ENCODE measurements at places on chromosomes 3 and 15.

DNA sequence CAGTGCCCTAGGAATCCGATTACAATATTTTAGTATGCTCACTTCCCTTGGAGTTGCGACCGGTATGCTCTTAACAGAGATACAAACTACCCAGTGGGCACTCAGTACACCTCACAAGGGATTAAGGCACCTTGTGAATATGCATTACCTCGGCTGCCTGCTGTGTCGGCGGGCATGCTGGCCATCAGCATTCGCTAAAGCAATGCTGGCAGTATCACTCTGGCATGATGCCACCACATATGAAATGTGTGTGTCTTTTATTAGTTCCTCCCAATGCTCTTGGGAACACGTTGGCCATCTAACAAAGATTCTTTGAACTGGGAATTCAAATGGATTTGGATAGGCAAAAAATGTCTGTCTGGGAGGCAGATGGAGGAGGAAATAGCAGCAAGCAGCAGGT is 67.4 kb upstream of the FOXB1 start:
- DNase-seq = no peak

DNA sequence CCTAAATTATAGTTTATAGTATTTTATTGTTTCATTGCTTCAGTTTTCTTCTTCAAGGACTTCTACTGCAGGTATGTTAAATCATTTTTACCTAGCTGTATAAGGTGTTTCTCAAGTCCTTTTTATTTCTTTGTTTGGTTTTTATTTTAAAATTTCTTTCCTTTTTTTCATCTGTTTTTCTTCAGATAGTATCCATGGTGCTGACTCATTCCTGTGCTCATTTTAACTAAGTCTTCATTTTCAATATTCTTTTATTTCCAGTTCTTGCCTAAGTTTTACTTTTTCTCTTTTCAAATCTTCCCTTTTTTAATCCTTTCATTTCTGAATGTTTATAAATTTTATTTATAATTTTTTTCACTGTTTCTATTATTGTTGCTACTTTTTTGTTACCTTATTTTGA is 42.3 kb upstream of the STIMATE start:
- no peak for DNase-seq

DNA sequence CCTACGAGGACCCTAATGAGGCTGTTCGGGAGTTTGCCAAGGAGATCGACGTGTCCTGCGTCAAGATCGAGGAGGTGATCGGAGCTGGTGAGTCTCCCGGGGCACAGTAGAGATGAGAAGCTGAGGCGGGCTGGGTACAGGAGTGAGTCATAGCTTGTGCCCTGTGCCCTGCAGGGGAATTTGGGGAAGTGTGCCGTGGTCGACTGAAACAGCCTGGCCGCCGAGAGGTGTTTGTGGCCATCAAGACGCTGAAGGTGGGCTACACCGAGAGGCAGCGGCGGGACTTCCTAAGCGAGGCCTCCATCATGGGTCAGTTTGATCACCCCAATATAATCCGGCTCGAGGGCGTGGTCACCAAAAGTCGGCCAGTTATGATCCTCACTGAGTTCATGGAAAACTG is 17.9 kb downstream of the EPHB3 start:
- no peak for DNase-seq

- DNase-seq = no peak
Measured at GRCh38 chr15:49742381-49742780, 121.5 kb downstream of the DTWD1 start.

DNA sequence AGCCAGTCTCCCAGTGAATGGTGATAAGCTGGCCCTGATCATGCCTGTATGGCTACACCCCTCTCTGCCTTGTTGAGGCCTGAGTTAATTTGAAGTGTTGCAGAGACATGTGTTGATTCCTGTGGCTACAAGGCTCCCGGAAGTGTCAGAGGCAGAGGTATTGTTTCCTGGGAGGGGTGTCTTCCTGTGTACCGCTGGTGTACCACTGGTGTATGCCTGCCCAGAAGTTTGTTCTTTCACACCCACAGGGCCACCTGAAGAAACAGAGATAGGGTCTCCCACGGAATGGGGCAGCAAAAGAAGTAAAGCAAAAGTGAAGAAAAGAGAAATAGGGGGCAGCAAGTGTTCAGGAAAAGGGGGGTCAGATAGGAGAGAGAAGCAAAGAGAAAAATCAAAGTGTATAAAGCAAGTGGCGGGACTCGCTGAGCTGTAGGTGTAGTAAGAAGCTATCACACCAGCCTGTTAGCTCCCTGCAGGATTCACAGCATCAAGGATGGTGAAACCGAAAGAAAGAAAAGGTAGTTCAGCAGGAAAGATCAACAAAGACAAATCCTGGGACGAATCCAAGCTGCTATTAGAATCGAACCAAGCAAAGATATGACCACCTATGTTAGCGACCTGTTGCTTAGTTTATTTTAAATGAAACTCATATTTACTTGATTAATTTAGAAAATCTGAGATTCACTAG is 36.6 kb upstream of the CD47 start:
- DNase-seq = peak; percentile 86

- DNase-seq = no peak
Measured at GRCh38 chr3:52323526-52324295, 7.6 kb downstream of the DNAH1 start.

DNA sequence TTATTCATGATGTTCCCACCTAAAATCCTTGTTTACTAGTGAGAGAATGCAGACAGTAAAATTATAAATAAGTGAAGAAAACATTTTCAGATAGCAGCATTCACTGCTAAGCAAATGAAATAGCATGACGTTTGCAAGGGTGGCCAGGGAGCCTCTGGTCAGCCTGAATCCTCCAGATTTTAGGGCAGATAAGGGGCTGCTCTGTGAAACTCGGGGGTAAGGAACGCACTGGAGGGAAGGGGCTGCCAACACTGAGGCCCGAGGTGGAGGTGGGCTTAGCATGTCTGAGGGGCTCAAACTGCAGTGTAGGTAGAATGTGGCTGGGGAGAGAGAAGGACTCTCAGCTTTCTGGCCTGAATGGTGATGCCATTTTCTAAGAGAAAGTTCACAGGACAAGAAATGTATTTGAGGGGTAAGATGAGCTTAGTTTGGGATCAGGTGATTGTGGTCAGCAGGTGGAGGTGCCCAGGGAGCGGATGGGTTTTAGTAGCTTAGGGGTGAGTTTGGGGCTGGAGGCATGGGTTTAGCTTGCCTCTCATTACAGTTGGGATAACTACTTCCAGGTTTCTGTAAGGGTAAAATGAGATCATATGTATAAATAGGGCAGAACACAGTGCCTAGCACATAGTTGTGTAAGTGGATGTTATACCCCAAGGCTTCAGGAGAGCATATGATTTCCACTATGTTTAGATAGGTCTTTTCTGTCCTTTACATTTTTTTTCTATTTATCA is 20.5 kb downstream of the GPR171 start:
- no peak for DNase-seq

- DNase-seq = no peak
Measured at GRCh38 chr3:54085936-54086335, 36.4 kb upstream of the CACNA2D3 start.

GRCh38 chr3:136070953-136071949 is 105.7 kb downstream of the PPP2R3A start:
- no peak for DNase-seq

DNA sequence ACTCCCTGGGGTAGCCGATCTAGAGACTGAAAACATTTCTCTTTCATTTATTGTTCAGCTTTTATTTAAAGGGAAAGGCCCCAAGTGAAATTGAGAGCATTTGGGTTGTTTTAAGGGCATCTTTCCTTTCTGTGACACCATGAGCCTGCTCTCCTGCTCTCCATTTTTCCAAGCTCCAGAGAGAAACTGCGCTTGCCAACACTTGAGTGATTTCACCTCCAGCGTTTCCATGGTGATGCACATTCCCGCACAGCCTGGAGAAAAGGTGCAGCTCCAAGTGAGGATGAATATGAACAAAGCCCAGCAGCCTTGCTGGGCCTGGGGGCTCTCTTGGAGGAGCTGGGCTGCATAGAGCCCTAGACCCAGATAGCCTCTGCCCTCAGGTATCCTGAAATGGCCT is 159.2 kb upstream of the PPP2R3A start:
- no peak for DNase-seq

DNA sequence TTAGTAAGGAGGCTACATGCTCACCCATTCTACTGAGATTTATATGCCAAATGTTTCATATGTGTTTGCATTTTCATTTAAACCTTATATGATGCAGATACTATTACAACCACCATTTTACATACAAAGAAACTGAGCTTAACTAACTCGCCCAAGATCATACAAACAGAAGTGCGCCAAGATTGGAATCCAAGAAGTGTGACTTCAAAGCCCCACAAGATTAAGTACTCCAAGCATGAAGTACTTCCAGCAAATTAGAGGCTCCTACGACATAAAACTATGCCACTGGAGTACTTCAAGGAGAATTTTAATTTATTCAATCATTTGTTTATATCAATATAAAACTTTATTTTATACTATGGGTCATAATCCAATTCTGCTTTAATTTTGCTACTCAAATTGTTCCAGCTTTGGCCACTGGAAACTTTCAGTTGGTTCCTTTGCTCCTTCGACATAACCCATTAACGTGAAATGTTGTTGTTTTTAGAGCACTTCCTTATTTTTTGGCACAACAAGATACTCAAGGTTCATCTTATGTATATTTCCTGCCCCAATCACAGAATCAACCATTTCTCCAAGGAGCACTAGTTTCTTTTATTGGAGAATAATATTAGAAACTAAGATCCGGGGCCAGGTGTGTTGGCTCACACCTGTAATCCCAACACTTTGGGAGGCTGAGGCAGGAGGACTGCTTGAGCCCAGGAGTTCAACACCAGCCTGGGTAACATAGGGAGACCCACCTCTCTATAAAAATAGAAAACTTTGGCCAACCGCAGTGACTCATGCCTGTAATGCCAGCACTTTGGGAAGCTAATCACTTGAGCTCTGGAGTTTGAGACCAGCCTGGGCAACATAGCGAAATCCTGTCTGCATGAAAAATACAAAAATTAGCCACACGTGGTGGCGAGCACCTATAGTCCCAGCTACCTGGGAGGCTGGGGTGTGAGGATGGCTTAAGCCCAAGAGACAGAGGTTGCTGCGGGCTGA is 10.4 kb downstream of the INO80 start:
- DNase-seq = no peak

DNA sequence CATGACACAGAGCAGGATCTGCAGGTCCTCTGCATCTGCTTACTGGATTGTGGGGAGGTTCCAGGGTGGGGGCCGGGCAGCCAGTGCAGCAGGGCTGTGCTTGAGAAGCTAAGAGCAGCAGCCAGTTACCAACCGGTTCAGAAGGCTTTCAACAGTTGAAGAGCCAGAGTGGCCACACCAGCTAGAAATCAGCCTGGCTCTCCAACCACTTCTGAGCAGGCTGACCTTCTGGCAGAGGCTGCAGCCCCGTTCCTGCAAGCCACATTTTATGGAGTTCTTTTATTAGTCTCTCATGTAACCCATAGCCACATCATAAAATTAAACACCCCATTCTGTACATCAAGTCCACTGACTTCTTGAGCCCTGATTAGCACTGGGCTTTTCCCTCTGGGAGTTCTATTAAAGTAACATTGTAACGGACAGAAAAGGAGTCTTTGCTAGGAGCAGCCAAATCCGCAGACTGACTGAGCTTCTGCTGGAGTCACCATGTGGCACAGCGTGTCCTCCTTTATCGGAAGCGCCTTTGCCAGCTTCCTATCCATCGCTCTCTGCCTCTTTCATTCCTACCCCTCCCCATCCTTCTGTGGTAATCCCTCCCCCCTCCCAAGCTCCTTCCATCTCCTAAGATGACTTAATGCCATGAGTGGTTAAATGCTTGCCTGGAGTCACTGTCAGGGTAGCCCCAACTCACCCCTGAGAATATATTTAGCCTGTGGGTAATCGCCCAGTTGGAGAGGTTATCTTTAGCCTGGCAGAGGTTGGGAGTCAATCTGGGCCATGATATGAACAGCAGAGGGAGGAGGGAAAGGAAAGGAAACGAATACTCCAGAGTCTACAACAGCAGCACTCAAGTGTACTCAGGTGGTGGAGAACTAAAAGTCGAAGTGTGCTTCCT is 138.5 kb upstream of the HES1 start:
- DNase-seq = no peak

- DNase-seq = no peak
Measured at GRCh38 chr15:87115795-87116194, 1036.1 kb downstream of the AGBL1 start.

DNA sequence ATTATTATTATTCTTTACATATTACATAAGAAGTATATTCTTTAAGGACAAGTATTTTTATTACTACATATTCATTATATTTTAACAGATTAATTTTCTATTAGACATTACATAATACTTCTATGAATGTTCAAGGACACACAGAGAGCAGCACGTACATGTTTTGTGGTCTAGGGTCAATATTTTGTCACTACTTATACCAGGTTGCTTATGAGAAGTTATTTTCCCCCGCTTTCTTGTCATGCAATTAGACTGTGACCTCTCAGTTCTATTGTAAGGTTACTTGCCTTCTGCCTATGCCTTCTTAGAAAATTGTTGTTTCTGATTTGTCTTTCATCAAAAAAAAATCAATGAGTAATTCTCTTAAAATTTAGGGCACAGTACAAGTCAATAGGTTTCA is 21.5 kb downstream of the BCHE start:
- DNase-seq = no peak

- no peak for DNase-seq
Measured at GRCh38 chr3:194750491-194750828, 64.8 kb downstream of the FAM43A start.

DNA sequence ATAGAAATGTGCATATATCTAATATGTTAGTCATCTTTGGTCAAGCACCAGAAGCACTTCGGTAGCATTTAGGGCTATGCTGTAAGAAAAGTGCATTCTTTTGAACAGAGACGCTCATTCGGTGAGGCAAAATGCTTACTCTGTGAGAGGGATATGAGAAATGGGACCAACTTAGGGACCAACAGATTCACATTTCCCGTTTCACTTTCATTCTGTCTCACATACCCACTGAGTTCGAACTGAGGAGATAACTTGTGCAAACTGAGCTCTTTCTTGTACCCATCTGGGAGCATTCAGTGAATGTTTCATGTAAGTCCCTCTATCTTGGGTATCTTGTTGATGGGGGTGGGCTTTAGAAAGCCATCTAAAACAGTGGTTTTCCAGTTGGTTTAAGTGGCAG is 135.3 kb downstream of the FEZF2 start:
- no peak for DNase-seq

- no peak for DNase-seq
Measured at GRCh38 chr15:46855388-46855787, 861.9 kb upstream of the SEMA6D start.

- no peak for DNase-seq
Measured at GRCh38 chr3:119140466-119140865, 5.5 kb upstream of the TEX55 start.

Data from CD4-positive, alpha-beta T cell treated with Interleukin-6 at 100 ng/mL for 8 hours (primary cell).